ENCODE measurements at places on chromosomes 12 and 14.

DNA sequence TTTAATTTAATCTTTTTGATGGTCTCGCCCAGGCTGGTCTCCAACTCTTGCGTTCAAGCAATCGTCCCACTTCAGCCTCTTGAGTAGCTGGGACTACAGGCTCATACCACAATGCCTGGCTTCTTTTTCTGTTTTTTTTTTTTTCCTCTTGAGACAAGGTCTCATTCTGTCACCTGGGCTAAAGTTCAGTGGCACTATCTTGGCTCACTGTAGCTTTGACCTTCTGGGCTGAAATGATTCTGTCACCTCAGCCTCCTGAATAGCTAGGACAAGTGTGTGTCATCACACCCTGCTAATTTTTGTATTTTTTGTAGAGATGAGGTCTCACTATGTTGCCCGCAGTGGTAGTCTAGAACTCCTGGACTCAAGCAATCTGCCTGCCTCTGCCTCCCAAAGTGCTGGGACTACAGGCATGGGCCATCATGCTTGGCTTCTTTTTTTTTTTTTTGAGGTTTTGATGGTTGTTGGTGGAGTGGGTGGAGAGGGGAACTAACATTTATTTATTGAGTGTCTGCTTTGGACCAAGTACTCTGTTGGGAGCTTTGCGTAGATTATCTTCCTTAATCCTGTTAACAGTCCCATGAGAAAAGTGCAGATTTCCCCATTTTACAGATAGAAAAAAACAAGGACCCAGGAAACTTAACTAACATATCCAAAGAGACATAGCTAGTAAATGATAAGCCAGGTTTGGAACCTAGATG is 102.0 kb downstream of the DIP2B start:
- no peak for DNase-seq

- peak; percentile 33 for DNase-seq
Observed at GRCh38 chr12:42023733-42024494, 120.8 kb downstream of the GXYLT1 start.

- no peak for DNase-seq
Observed at GRCh38 chr12:25716842-25717241, 163.8 kb upstream of the LMNTD1 start.

DNA sequence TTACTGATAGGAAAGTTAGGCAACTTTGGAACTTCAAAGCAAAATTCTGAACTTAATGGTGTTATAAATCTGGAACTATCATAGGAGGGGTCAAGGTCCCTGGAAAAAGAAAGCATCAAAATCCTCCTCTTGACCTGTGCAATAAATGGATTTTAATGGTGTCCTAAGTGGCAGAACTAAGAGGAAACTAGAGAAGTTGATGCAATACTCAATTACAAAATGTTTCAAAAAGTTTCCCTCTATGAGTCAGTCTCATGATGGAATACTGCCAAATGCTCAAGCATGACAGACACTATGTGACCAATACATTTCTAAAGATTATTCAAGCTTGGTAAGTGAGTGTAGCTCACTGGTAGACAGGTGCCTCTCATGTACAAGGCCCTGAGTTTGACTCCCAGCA is 47.7 kb upstream of the ERGIC2 start:
- DNase-seq: peak; percentile 96

DNA sequence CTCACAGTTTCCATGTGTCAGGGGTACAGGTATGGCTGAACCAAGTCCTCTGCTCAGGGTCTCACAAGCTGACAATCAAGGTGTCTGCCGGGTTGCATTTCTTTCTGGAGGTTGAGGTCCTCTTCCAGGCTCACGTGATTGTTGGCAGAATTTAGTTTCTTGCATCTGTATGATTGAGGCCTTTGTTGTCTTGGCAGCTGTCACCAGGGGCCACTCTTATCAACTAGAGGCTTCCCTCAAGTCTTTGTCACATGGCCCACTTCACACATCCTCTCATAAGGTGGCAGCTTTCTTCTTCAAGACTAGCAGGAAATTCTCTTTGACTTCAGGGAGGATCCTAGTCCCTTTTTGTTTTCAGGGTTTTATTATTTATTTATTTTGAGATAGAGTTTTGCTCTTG is 46.0 kb upstream of the FOS start:
- no peak for DNase-seq

GRCh38 chr14:96417254-96417653 is 25.3 kb downstream of the AK7 start:
- DNase-seq: no peak

DNA sequence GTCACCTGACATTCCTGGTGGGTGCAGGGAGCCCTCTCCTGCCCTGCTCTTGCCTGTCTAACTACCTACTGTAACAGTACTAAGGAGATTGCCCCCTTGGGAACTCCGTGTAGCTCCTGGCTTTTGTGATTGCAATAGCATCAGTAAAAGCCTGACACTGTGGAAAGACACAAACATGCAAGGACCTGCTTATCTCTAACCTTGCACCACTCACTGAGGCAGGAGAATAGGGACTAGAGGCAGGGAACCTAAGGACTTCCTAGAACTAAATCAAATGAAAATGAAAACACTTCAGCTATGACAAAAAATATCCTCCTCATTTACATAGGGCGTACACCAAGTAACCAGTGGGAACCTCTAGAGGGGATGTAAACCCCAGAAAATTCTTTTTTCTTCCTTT is 28.5 kb downstream of the TUBA1A start:
- no peak for DNase-seq

GRCh38 chr12:115988212-115988611 is 289.3 kb downstream of the MED13L start:
- no peak for DNase-seq

DNA sequence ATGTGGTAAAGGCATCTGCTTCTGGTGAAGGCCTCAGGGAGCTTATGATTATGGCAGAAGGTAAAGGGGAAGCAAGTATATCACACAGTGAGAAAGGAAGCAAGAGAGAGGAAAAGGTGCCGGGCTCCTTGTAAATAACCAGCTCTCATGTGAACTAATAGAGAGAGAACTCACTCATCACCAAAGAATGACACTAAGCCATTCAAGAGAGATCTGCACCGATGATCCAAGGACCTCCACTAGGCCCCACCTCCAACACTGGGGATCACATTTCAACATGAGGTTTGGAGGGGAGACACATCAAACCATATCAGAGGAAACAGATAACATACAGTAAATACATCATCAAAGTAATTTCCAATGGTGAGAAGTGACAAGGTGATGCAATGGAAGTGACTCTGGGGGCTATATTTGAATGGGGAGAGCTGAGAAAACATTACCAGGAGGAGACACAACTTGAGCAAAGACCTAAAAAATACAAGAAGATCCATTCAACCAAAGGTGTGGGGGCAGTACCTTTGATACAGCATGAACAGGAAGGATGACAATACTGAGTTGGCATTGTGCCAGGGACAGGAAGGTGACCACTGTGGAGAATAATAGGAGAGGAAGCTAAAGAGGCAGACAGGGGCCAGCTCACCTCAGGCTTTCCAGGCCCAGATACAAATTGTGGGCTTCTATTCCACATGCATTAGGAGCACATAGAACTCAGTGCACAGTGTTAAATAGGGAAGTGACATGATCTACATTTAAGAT is 134.4 kb upstream of the GRIP1 start:
- no peak for DNase-seq

- peak; percentile 24 for DNase-seq
Observed at GRCh38 chr12:70692681-70693288, 55.6 kb upstream of the PTPRB start.

DNA sequence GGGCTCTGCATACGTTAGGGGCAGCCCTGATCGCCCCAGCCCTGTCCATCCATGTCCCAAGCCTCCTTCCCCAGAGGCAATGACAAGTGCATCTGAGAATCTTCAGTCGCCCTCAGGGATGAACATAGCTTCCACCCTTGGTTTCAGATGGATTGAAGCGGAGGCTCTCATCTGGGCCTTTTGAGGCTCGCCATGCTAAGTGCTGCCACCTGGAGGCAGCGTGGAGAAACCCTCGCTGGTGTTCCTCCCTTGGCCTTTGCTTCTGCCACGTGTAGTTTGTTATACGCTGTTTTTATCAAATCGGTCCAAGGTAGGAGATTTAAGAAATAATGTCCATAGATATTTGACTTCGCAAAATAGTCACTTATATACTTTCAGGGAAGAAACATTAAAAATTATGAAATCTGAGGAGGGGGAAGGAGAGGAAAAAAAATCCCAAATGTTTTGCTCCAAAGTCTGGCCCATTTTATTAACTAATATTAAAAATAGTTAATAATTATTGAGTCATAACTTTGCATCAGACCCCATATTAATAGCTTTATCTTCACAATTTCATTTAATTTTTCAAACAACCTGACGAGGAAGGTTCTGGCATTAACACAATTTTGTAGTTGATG is 28.8 kb upstream of the LRRC10 start:
- no peak for DNase-seq

Data from HS-27A (cell line).